ENCODE measurements at places on chromosomes 3 and 15.

GRCh38 chr3:128180913-128181312 lies 27.6 kb downstream of the EEFSEC start:
- no peak for DNase-seq

- DNase-seq: no peak
These were observed 65.1 kb downstream of the GAP43 start for GRCh38 chr3:115688418-115688817.

DNA sequence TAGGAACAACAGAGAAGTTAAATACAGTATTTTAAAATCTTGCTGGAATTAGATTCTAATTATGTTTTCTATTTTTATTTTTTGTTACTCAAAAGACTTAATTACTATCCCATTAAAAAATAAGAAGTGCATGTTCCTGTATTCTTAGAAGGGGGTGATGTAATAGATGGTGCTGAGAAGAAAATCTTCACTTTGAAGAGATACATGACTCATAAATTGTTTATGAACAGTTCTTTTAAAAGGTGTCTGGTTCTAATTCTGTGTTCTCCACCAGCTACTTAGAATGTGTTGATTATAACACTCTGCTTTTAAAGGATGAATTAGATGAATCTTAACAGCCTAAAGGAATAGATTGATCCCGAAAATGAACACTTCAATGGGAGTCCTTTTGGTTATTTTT lies 8.2 kb downstream of the RCN2 start:
- DNase-seq: no peak

- no peak for DNase-seq
These were observed 498.6 kb downstream of the NAALADL2 start for GRCh38 chr3:175357758-175358157.

GRCh38 chr3:112074006-112074405 lies 12.2 kb upstream of the C3orf52 start:
- no peak for DNase-seq

DNA sequence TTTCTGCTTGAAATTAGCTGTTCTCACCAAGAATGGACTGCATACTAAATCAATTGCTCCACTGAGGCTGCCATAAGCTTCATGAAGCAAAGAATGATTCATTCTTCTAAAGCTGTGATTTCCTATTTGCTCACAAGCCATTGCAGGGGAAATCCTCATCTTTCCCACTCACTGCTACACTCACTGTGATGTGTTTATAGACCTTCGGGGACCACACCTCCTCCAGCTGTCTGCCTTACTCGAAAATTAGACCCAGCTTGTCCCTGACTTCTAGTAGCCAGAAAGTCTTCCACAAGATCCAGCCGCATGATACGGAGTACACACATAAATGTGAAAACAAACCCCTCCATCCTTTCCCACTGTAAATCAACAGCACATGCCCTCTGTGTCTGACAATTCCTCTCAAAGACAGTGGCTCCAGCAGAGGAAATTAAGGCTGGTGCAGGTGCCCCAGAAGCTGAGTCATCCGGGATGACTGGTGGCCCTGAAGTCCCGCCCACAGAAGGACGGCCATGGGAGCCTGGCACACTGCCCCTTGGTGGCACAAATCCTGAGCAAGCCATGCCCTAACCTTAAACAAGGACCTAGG lies 172.0 kb downstream of the STT3B start:
- no peak for DNase-seq

DNA sequence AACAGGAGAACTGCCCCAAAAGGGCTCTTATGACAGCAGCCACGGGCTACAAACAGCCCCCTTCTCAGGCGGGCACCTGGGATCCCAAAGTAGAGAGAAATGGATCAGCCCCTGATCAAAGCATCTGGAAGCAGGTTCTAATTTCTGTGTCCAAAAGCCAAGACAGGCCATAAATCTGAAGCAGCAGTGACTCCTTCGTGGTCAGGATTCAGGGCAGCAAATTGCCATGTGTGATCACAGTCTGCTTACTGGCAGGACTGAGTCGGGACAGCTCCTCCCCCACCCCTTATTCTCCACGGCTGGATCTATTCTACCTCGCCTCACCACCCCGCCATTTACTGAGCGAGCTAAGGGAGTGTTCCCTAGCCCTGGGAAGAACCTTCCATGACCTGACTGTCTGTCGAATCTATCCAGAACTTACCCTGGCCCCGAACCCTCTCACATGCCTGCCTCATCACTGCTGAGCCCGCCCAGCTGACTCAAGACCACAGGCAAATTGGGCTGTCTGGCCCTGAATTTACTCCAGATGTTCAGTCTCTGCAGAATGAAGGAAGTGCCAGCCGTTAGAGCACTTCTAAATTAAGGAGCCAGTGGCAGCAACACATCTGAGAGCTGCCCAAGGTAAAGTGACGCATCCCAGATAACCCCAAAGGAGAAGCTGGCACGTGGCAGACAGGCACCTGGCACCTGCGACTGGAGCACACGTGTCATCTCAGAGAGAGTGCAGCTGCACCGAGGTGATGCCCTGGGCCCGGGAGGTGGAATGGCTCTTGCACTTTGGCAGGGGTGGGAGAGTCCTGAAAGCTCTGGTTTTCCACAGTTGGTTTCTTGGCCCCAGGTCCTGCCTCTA lies 1.3 kb downstream of the LRRC15 start:
- no peak for DNase-seq

DNA sequence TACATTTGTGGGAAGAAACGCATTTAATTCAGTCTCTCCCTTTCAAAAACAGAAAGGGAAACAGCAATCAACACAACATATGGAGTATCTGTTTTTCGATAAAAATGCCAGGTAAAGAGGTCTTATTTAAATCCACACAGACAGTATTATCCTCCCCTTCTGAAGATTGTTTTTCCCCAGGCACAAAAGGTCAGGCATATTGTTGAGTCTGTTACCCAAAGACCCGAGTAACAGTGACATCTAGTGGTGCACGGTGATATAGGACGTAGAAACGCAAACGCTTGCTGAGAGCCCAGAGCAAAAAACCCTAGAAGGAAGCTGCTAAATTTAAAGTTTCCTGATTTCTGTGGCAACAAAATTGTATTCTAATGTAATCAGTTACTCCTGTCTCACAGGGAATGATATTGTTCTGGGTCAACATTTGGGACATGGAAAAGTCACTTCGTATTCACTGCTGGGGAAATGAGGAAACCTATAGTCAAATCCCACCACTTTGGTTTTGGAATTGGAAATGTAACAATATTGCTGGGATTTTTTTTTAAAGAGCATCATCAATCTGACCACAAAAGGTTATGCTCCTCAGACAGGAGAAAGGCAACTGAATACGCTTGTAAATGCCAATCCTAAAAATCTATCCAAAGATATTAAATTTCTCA lies 312.7 kb upstream of the CCDC54 start:
- DNase-seq: peak; percentile 48

GRCh38 chr15:25184356-25185155 lies 229.8 kb downstream of the SNRPN start:
- DNase-seq: no peak

DNA sequence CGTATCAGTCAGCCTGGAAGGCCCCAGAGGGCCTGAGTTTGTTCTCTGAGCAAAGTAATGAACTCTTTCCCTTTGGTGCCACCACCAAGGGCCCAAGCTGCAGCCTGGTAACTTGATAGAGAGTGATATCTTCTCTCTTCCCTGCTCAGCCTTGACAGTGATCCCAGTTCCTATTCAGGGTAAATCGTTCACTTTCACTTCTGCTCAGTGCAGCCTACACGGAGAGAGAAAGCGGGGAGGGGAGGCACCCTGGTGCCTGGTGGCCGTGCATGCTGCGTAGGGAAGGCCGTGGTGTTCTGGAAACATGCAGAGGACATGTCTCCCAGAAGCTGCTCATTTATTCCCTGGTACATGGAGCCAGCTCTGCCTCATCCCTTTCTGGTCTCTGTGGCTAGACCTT lies 54.9 kb downstream of the KIF9 start:
- no peak for DNase-seq

- DNase-seq: no peak
These were observed 158.6 kb downstream of the ADAM10 start for GRCh38 chr15:58590926-58591325.

DNA sequence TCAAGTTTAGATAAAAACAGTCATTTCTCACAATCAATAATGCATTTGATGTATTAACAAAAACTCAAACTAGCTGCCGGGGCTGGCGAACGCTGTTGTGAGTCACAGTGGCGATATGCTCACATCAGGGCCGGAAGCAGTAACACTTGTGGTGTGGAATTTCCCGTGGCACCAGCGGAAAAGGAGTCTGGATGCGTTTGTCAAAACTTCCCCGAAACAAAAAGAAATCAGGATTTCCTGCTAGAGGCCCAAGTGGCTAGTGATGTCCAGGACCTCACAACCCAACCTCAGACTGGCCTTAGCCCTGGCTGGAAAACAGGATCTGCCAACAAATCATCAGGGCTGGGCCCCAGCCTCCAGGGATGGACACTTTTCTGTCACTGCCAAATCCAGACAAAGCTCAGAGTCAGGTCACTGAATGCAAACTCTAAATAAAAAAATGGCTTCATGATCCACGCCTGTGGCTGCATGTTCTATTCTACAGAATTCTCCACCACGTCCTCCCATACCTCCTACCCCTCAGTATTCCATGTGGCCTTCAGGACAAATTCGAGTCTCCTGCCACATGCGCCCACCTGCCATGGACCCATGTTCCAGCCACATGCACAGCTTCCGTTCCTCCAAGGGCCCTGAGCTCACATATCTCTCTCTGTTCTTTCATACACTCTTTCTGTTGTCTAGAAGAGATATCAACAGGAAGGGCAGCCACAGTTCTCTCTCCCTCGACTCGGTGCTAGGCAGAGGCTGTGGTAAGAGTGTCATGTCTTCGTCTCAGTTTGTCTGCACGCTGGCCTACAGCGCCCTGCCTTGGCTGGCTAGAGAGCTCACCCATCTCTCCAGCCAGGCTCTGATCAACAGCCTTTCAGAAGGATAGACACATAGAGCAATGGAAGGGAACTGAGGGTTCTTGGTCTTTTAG lies 35.4 kb downstream of the EHD4 start:
- DNase-seq: peak; percentile 72

DNA sequence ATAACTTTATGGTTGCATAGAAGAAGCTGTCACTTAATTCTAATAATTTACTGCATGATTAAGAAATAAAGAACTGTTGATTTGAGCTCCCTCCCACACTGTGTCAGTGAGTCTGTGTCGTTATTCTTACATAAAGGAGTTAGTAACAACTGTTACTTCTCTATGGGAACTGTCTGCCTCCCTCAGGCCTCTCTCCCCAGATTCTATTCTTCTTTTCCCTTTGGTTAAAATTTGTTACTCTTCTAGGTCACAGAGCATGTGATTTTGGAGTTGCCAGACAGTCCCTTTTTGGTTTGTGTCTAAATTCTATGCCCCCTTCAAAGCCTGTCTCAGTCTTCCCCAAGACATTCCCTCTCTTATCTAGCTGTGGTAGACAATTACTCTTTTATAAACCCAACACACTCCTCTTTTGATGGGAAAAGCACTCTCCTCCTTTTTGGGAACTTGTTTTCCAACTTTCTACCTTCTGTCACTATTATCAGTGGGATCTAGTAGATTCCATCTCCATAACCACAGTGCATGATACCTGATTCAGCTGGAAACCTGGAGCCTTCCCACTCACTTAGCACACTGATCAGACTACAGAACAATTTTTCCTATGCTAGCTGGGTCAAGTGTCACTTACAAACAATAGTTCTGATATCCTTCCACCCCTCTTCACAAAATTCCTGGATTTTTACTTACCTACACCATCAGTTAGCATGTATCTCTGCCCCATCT lies 422.1 kb upstream of the TGFBR2 start:
- no peak for DNase-seq

GRCh38 chr15:74402873-74403587 lies 30.7 kb downstream of the SEMA7A start:
- DNase-seq: peak; percentile 68

- DNase-seq: no peak
These were observed 8.8 kb downstream of the CACNA1D start for GRCh38 chr3:53503195-53503594.

GRCh38 chr3:156675830-156676767 lies 1.7 kb downstream of the TIPARP start:
- peak; percentile 7 for DNase-seq

GRCh38 chr3:81761904-81762580 lies 597 bp upstream of the GBE1 start:
- DNase-seq: no peak

DNA sequence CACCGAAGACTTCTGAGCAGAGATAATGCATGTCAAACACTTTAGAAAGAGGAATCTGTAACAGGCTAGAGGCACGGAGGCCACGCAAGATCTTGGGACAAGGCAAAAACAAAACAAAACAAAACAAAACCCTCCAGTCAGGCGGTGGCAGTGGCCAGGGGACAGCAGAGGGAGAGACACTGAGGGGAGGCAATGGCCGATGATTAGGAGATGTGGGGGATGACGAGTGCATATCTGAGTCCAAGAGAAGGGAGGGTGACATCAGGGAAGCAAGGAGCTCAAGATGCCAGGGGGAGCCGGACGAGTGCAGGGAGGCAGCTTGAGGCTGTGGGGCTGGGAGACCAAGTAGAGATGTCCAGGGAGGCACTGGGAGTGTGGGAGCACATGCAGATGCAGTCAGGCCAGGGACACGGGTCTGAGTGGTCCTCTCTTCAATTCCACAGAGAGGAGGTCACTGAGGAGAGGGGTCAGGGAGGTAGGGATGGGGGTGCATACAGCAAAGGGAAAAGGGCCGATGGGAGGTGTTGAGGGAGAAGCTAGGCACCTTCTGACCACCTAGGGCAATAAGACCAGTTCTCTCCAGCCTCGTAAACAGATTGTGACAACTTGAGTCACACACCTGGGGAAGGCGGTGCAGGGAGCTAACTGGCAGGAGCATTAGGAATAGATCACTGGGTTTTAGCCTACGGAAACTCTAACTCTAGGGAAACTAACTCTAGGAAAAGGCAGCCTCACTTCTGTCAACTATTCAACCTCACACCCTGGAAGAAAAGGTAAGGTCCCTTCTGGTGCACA lies 29.6 kb downstream of the SLCO2A1 start:
- DNase-seq: no peak

DNA sequence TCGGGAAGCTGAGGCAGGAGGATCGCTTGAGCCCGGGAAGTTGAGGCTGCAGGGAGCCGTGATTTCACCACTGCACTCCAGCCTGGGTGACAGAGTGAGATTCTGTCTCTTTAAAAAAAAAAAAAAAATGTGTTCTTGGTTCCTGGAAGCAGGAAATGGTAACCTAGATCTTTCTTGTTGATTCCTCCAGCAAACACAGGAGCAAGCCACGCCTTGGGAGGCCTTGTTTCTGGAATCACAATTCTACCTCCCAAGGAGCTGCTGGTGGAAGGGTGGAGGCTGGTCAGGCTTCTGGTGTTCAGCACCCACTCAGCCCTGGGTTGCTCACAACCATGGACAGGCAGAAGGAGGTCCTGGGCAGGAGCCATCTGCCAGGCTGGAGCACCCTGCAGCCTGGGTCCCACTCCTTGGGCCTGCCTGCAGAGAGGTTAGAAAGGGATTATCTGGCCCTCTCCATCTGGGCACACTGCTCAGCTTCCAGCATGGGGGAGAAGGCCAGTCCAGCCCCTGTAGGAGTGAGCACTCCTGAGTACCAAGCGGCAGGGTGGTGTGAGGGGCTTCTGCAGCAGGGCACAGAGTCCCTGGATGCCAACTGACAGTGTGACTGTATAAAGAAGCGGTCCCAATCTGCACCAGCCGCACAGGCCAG lies 65.6 kb downstream of the ABTB1 start:
- DNase-seq: no peak

GRCh38 chr3:107633327-107634098 lies 110.8 kb downstream of the BBX start:
- no peak for DNase-seq

- DNase-seq: no peak
These were observed 52.6 kb downstream of the SYNM start for GRCh38 chr15:99157456-99157855.
